H54 (cell line): ENCODE measurements at places on chromosomes 6 and 20.

GRCh38 chr20:52234302-52235045 lies 42.9 kb upstream of the ZFP64 start:
- DNase-seq, result no peak

- peak; percentile 83 for DNase-seq
Measured at GRCh38 chr6:89412071-89413005, at the start of gene RRAGD. Gene RRAGD, minus strand, starts transcription at chr6:89412273. Its CDS starts 280 bp downstream, at chr6:89411993.

DNA sequence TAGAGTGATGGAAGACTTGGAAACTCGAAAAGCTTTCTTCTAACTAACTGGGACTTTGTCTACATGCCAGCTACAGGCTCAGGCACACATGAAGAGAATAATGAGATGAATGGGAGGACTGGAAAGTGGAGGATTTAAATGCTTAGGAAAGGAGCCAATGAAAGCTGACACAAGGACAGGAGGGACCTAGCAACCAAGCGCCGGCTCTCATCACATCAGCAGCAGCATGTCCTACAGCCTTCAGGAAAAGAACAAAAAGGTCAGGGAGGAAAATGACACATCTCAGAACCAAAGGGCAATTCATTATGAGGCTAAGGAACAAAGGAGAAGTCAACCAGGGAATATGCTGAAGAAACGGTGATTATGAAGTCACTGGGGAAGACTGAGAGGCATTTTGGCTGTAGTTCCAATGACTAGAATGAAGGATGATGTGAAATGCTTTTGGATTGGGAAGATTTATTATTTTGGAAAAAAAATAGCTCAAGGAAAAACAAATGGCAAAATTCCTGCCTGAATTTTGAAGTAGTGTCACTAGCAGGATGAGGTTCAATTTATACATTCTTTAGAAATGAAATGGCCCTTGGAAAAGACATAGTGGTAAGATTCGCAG lies 5.7 kb downstream of the BACH2 start:
- DNase-seq, result no peak

DNA sequence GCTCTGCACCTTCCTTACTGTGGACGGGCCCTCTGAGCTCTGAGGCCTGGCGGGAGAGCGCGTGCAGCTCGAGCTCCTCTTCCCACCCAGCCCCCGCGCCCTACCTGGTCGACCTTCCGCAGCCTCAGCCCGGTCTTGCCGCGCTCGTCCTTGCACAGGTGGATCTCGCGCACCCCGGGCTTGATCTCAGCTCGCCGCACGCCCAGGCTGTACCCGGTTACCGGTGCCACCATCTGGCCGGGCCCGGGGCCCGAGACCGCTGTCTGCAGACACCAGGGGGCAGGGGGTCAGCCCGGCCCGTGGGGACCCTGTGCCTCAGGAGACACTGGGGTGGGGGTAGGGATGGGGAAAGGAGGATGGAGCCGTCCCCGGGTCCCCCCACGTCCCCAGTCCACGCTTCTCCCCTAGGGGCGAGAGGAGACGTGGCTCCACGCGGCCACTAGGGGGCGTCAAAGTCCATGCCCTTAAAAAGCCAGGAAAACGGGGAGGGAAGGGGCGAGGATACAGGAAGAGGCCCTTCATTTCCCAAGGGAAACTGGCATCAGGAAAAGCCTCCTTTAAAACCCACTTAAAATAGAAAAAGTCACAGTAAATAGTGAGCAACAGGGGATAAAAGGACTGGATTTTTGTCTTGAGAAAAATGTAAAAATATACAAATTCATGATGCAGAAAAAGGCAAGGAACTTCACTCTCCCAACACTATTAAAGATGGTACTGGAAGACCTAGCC lies 15.5 kb downstream of the SDCBP2 start:
- peak; percentile 67 for DNase-seq

- DNase-seq, result no peak
Measured at GRCh38 chr6:88135578-88136114, 30.5 kb downstream of the CNR1 start.

GRCh38 chr6:135163440-135163738 lies 17.7 kb upstream of the MYB start:
- DNase-seq, result no peak

DNA sequence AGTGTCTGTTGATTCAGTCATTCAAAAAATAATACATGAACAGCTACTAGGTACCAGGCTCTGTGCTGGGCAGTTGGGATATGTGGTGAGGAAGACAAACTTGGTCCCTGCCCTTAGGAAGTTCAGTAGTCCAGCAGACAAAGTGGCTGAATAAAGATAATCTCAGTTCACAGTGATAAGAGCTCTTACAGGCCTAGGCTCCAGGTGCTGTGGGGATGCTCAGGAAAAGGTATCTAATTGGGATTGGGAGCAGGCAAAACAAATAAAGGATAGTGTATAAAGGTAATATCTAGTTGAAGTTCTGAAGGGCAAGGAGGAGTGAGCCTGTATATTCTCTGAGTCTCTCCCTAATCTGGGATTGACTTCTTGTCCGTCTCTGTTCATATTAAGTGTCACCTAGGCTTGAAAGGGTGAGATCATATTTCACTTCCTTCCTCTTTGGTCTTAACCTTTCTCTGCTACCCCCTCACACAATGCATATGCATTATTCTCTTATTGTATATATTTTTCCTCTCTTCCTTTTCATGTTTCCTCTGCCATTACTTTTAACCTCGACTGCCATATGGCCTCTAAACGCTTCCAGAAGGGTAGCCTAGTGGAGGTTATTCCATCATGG lies 13.5 kb downstream of the PTPN1 start:
- DNase-seq, result no peak

DNA sequence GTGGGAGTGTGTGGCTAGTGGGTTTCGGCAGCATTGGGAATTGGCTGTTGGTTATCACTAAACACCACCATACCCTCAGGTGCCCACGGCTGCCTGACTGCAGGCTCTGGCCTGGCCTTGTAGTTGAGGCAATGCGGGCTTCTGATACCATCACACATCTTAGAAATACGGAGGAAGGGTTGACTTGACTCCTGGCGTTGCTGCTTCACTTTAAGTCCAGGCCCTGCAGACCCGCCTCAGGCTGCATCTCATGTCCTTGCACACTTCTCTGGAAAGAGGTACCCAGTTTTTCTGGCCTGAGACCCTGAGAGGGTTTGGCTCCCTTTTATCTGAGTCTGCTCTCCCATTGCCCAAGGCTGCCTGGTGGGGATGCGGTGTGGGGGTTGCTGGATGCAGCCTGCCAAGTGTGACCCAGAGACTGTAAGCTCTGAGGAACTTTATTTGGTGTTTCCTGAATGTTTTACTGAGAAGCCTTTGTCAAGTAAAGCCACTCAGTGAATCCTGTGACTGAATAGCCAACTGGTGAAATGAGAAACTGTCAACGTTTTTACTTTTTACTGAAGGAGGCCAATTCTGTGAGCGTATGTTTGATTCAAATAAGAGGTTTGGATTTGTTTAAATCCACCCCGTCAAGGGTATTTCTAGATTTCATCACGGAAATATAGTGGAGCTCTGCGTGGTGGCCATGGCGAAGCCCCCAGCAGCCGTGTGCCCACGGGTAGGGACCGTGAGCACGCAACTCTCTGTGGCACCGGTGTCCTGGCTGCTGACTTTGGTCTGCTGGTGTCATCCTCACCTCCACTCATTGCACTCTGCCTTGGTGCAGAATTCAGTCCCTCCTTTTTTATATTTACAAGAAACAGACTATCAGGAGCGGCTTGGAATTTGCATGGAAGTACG lies 160.1 kb downstream of the DTNBP1 start:
- DNase-seq, result no peak

GRCh38 chr6:44396968-44397367 lies 9.5 kb downstream of the CDC5L start:
- DNase-seq, result no peak

GRCh38 chr6:5450073-5450472 lies 188.8 kb downstream of the FARS2 start:
- DNase-seq, result no peak

GRCh38 chr6:73028893-73029450 lies 196.3 kb downstream of the KHDC1L start:
- DNase-seq, result no peak

- DNase-seq, result no peak
Measured at GRCh38 chr20:45822857-45823256, 4.3 kb downstream of the TNNC2 start.

DNA sequence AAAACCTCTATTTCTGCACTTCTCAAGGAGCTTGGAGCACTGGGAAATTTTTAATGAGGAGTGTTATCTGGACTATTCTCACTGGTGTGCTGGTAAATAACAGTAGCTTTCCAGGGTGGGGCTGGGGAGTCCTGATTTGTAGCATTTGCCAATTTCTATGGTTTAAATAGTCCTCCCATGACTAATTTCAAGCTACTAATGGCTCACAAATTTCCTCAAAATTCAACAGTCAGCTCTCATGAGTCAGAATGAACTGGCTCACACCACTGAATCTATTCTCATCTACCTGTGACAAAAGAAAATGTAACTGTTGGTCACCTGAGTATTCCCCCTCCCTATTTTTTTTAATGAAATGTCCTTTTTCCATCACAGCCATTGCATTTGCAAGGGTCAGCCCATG lies 449.6 kb downstream of the KIF16B start:
- no peak for DNase-seq

GRCh38 chr6:96789871-96790270 lies 47.4 kb downstream of the GPR63 start:
- DNase-seq, result no peak

- no peak for DNase-seq
Measured at GRCh38 chr6:45493761-45494160, 116.0 kb upstream of the SUPT3H start.

DNA sequence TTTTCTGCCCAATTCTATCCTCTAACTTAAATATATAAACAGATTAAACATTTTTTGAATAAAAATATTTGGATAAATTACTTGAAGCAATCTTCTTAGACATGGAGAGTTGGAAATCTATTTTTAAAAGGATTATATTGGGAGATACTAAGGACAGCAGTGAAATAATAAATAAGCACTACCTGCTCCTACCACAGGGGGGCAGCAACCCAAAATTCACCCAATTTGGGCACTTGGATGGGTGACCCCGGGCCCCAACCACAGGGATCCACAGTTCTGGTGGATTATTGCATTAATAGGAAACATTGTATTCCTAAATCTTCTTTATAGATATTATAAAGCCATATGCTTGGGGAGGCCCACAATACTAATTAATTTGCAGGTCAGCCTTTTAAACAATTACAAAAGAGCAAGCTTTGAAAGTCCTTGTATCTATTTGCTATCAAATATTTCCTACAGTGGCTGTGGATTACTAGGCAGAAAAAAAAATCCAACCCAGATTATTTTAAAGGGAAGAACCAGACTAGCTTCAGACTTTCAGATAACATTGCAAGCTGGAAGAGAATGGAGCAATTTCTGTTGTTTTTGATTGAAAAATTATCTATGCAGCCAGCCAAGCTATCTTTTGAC lies 66.4 kb upstream of the PDE10A start:
- DNase-seq, result peak; percentile 20

GRCh38 chr6:134589512-134589911 lies 271.6 kb upstream of the SGK1 start:
- peak; percentile 39 for DNase-seq

GRCh38 chr20:13296070-13296469 lies 75.0 kb downstream of the ISM1 start:
- no peak for DNase-seq

DNA sequence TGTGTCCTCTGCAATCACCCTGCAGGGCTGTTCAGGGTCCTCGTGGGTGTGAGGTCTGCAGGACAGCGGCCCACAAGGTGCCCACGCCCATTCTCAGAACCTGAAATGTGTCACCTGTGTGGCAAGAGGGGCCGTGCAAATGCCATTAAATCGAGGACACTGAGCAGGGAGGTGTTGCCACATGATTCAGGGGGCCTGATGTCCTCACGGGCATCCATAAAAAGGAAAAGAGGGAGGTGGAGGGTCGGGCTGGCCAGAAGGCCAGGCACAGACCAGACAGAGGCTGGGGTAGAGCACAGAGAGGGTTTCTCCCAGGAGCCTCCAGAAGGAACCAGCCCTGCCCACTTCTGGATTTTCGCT lies 239.6 kb downstream of the ERMARD start:
- DNase-seq, result no peak

GRCh38 chr20:50380697-50381040 lies 129.5 kb upstream of the PTPN1 start:
- no peak for DNase-seq
